ENCODE measurements at places on chromosomes 4 and X.

DNA sequence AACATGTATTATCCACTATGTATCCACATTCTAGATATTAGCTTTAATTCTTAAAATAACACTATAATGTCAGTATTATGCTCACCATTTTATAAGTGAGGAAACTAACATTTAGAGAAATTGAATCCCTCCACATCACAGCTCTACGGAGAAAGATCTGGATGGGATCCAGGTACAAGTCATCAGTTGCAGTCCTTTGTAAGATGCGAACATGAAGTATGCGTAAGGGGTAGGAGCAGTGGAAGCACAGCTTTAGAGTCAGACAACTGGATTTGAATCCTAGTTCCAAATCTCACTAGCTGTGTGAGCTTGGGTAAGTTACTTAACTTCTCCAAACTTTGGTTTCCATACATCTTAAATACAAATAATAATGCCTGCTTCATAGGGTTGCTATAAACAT is 162.5 kb downstream of the ATP10D start:
- DNase-seq: no peak

- DNase-seq: no peak
Observed at GRCh38 chr4:6052679-6053078, 34.4 kb upstream of the C4orf50 start.

GRCh38 chrX:15335135-15336022 is at the start of gene PIGA:
Gene PIGA (minus strand): TSS chrX:15335523. CDS start chrX:15331930, 3,593 bp downstream.
- peak; percentile 96 for DNase-seq

- DNase-seq: no peak
Observed at GRCh38 chrX:12721042-12721441, 70.2 kb upstream of the PRPS2 start.

DNA sequence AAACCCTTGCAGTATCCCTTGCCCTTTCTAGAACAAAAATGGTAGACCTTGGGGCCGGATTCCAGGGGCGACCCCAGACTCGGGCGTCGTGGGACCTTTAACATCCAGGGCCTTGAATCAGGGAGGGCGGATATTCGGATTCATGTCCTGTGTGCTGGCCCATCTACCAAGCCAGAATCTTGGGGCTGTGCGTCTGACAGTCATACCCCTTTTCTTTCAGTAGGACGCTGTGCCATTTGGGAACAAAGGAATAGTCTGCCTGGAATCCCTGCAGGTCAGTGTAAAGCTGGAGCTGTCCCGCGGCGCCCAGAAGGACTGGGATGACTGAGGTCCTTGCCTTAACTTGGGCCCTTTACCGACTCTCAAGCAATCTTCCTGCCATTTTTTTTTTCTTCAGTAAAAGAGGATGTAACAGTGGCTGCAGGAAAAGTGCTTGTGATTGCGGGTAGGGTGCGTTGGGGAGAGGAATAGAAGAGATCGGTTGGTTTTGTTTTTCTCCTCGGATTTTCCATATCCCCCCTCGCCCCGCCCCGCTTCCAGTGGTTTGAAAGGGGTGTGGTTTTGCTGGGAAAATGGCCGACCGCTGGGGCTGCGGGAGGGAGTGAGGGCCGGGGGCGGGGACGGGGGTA is 518 bp downstream of the ARMCX1 start:
- no peak for DNase-seq

DNA sequence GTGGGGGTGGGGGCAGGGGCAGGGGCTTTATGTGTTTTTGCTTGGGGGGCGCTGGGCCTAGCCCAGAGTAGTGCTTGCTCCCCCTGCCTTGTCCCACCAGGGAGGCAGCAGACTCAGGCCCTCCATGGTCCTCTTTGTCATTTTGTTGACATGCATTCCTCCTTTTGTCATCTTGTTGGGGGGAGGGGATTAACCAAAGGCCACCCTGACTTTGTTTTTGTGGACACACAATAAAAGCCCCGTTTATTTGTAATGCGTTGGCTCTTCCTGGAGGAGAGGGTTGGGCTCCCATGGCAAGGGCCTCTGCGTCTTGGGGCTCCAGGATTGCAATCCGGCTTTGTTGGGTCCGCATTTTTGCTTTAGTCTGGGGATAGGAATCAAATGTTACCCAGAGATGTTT is 2.2 kb downstream of the EMD start:
- no peak for DNase-seq

DNA sequence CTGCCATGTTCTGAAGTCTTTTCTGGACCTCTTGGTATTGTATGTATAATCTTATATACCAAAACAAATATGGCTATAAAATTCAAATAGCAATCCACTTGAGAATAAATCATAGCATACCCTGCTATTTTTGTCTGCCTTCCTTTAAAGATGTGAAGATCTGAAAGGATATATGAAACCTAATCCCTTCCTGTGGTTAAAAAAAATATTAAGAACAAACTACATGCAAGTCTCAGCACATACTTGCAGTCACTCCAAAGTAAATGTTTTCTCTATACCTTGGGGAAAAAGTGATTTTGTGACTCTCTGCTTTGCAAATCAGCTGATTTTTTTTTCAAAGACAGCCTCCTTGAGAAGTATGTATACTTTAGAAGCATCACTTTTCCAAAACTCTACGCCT is 322.9 kb downstream of the ANKRD50 start:
- no peak for DNase-seq

DNA sequence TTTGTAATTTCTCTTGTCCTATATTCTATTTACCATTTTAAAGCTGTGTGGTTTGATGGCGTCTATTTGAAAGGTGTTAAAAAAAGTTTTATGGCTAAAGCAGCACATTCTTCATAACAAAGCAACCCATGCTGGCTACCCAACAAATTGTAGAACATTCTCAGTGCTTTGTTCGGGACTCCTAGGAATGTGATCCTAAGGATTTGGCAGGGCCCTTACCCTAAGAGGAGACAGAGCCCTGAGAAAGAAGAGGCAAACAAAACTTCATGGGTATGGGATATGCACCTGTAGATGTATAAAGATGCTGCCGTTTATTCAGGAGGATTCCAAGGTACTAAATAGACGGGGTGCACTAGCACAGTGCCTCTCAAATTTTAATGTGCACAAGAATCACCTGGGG is 370.8 kb upstream of the DIPK2B start:
- no peak for DNase-seq

DNA sequence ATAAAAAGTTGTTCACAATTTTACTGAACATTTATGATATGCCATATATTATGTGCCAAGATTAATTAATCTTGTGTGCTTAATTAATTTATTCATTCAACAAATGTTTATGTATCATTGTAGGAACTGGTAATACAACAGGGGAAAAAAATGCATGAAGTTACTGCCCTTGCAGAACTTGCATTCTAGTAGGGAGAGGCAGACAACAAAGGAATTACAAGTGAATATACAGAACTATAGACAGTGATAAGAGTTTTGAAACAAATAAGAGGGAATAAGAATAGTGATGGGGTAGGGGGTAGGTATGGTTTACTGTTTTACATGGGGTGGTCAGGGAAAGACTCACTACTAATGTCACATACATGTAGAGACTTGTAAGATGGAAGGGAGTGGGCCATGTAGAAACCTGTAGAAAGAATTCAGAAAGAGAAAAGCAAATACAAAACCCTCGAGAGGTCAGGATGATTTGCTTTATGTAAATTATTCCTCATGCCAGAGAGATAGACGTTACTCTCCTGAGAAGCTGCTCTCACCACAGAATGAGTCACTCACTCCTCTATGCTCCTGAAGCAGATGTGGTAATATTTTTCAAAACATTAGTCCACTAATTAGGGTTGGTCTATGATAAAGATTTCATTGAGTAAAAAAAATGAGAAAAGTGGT is 855.0 kb upstream of the GRID2 start:
- DNase-seq: no peak

DNA sequence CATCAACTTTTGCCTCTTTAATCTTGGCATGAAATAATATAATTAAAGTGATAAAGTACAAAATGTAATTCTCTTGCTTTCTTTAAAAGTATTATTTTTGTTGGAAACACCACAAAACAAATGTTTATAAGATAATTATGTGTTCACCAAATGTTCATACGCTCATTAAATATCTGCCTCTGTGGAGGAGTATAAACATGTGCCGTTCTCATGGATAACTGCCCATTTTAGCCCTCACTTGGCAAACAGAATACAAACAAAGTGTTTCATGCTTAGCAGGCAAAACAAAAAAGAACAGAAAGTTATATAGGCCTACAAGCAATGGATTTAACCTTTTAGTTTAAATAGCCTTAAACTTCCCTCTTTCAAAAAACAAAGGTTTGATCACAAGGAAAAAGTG is 800.5 kb upstream of the DIAPH2 start:
- no peak for DNase-seq

- no peak for DNase-seq
Observed at GRCh38 chrX:154815274-154815818, 10.1 kb upstream of the MPP1 start.

DNA sequence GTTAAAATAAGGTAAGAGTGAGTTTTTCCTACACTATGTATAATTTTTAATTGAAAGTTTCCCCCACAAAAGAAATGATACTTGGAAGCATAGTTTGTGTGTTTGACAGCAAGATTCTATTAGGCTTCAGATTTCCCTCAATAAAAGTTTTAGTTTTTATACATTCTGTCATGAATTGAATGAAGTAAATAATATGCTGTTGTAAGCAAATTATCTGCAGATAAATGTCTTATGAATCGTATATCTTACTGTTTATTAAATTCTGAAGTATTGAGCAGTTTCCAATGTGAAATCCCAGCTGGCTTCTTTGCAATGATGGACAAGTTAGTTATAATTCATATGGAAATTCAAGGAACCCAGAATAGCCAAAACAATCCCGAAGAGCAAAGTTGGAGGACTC is 33.5 kb downstream of the RS1 start:
- DNase-seq: no peak

DNA sequence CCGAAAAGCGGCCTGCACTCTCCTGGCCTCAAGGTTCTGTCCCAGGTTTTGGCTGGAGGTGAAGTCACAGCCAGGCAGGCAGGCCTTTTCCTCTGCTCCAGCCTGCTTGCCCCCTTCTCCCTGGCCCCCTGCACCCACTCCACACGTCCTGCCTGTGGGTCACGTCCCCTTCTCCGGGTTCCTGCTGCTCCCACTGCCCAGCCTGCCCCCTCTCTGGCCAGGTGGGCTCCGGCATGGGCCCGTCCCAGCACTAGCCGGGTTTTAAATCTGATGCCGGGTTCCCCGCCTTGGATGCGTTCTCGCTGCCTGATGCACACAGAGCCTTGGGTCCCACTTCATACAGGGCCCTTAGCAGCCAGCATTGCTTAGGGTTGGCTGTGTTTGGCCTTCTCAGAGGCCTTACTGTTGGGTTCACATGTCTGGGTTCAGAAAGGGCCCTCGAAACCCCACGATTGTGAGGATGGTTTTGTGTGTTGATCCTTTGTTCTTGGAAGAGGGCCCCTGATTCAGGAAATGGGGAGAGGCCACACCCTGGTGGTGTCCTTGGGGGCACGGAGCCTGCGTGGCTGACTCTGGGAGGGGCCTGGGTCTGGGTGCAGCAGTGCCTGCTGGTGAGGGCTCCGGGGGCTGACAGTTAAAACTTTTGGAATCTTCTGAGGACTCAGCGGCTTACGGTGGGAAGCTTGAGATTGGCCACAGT is 6.0 kb downstream of the CPZ start:
- no peak for DNase-seq

DNA sequence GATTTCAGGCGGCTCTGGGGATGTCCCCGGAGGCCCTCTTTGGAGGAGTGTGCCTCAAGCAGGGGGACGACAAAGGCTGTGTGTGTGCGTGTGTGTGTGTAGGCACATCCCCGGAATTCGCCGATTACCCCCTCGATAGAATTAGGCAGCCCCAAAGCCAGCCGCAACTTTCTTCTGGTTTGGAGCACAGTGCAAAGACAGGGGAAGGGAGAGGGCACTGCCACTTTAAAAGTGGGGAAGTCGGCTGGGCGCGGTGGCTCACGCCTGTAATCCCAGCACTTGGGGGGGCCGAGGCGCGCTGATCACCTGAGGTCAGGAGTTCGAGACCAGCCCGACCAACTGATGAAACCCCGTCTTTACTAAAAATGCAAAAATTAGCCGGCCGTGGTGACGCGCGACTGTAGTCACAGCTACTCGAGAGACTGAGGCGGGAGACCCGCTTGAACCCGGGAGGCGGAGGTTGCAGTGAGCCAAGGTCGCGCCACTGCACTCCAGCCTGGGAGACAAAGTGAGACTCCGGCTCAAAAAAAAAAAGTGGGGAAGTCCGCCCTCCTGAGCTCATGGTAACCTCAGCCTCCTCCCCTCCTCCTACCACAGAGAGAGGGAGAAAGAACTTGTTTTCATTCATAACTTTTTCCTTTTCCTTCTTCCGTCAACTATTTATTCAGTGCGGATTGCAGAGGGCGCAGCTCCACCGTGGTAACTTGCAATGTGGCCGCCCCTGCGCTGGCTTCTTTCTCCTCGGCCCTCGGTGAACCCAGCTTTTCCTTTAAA is 2.4 kb downstream of the SPRY1 start:
- DNase-seq: peak; percentile 74

DNA sequence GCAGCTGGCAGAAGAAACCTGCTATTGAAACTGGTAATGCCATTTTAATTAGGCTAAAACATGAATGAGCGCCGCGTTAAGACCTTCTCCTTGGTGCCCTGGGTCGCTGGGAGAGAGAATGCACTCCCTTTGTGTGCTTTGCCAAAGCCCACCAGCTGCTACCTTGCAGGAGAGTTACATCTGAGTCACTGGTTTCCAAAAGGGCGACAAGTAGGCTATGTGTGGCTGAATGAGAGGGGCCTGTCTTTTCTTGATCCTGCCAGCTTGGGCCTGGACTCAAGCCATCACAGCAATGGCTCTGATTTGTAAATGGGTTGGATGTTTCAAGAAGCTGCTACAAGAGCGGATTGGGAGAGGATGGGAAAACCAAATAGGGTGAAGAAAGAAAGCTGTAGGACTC is 81.5 kb downstream of the NHS start:
- DNase-seq: no peak

GRCh38 chr4:122624205-122624604 is 3.3 kb upstream of the IL21 start:
- no peak for DNase-seq

- DNase-seq: no peak
Observed at GRCh38 chrX:155279873-155280272, 15.6 kb upstream of the RAB39B start.

DNA sequence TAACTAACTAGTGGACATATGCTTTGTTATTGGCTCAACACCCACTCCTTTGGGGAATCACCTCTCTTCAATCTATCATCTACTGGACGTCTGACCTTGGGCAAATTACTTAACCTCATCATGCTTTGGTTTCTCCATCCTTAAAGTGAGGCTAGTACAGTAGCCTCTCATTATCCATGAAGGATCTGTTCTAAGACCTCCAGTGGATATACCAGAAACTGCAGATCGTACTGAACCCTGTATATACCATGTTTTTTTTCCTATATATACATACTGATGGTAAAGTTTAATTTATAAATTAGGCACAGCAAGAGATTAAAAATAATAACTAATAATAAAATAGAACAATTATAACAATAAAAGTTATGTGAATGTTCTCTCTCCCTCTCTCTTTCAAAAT is 56.2 kb downstream of the HMGB3 start:
- DNase-seq: no peak

GRCh38 chrX:19350941-19351384 is 7.2 kb downstream of the PDHA1 start:
- DNase-seq: no peak

DNA sequence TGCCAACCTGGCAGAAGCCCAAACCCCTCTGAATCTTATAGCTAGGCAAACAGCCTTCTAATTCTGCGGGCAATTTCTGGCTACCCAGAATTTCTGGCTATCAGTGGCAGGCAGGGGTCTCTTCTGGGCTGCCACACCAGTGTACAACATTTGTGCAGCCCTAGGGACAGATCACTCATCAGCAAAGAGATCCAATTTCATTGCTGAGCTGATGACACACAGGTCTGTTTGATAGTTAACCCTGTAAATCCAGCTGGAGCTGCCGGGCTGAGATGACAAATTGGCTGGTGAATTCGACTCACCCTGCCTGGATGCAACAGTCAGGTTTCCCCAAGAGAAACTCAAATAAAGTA is 2.4 kb downstream of the MID1 start:
- DNase-seq: no peak

GRCh38 chr4:16914208-16914607 is 15.8 kb upstream of the LDB2 start:
- no peak for DNase-seq

Measured in activated CD8-positive, alpha-beta memory T cell treated with anti-CD3 and anti-CD28 coated beads, Interleukin-2, amount 10 ng/mL, durations not matched to agents 7 days and 5 days (primary cell).